Stimulated activated effector memory CD8-positive, alpha-beta T cell treated with anti-CD3 and anti-CD28 coated beads, Interleukin-12 subunit alpha, Interleukin-12 subunit beta, amount 100 ng/mL, for 72 hours (primary cell): ENCODE measurements at places on chromosomes 2 and 18.

DNA sequence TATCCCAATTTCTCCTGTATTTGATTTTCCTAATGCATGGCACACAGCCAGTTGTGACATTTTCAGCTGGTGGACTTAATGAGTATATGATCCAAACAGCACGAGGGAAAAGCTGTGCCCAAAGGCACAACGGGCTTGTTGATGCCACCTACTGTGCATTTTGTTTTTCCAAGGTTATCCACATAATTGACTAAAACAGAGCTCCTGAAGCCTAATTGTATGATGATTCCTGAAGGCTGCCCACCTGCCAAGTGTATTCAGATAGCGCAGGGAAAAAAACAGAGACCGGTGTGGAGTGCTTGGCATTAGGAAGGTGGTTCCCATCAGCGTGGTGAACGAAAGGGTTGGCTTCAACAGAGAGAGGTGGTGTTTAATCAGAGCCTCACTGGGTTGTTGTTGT lies 14.9 kb downstream of the RBMS1 start:
- no peak for DNase-seq

- no peak for DNase-seq
Observed at GRCh38 chr2:21836261-21836660, 712.5 kb downstream of the TDRD15 start.

GRCh38 chr2:56077359-56077915 lies 106.4 kb upstream of the CCDC85A start:
- no peak for DNase-seq

GRCh38 chr2:128285329-128285931 lies 33.2 kb downstream of the HS6ST1 start:
- no peak for DNase-seq

- DNase-seq: no peak
Observed at GRCh38 chr2:74226648-74227213, 28.3 kb downstream of the MTHFD2 start.

GRCh38 chr18:62490967-62491695 lies 31.7 kb upstream of the ZCCHC2 start:
- DNase-seq: no peak

DNA sequence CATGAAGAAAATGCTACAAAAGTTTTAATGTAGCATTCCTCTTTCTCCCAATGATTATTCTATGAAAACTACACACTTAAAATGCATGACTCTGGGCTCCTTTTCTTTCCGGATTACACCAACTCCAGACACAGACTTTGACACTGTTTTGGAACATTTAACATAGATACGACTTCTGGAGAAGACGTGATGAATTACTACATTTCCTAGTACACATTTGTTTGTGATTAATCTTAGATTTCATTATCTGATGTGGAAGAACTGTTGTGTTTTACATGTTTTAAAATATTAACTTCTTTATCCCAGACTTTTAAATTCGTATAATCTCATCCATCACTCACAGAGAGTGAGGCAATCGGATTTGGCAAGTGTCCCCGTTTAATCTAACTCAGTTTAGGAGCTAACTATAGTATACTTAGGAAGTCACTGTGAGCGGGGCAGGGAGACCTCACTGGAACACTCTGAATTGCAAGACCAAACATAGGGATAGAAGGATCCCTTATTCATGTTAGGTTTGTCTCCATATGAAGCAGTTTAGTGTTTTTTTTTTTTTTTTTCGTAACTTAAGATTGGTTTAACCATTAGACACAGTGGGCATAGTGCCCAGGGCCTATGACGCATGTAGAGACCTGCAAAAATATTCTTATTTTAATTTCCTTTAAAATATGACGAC lies 66.7 kb downstream of the PDE1A start:
- DNase-seq: no peak
